Fibroblast of skin of right quadriceps (primary cell): ENCODE measurements at places on chromosomes 3 and 15.
A peak's percentile ranks its signal among the peaks of the same experiment; 100 is the strongest.

GRCh38 chr3:29334706-29335105, 53.8 kb downstream of the RBMS3 start:
- peak; percentile 35 for DNase-seq

DNA sequence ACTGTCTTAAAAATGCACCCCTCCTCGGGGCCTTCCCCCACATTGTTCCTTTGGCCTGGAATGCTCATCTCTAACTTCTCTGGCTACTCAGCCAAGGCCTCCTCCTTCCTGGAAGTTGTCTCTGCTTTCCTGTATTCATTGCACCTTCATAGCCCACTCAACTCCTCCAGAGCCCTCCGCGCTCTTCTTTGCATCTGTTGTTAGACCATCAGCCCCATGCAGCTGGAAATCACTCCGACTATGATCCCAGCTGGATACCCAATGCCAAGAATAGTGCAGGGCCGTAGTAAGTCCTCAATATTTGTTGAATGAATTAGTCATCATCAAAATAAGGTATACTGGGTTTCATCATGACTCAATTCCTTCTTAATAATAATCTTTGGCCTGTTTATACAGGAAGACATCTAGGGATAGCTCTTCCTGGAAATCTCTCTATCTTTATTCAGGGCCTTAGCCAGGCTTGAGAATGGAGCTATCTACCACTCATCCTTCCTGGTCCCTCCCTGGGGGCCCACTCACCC, 112.7 kb downstream of the SYNPR start:
- DNase-seq = peak; percentile 19

GRCh38 chr3:170689296-170689829, 103.5 kb upstream of the SLC7A14 start:
- DNase-seq = peak; percentile 98

DNA sequence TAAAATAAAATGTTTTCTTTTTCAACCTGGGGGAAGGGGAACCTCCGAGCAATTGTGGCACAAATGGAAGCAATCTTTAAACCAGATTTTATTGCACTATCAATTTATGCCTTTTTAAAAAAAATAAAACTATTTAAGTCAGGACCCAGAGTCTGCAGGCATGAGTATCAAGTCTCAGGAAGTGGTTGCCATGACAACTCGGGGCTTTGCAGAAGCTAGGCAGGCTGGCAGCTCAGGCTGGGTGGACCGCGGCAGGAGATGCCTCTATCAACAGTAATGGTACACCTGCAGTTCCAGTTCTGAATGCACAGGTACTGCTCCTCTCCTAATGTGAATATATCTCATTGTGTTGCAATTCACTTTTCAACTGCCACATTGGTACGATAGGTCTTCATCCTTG, 447.7 kb downstream of the GABRG3 start:
- peak; percentile 39 for DNase-seq

GRCh38 chr15:51818150-51818549, 11.3 kb upstream of the TMOD3 start:
- peak; percentile 28 for DNase-seq
